Activated CD8-positive, alpha-beta T cell treated with anti-CD3 and anti-CD28 coated beads for 36 hours (primary cell): ENCODE measurements at places on chromosomes 12 and 14. TPM values are rescaled to one million over a fixed set of nuclear protein-coding genes. Genes with fewer than 3 reads are reported as not detected.

Gene NEUROD4
- total RNA-seq, result not detected

Gene SPRYD4
- 3.2 TPM for total RNA-seq

Gene CATSPERB
- 0.60 TPM for total RNA-seq

Gene TCL1B
- total RNA-seq, result not detected

Gene CLEC4A
- total RNA-seq, result 2.0 TPM

DNA sequence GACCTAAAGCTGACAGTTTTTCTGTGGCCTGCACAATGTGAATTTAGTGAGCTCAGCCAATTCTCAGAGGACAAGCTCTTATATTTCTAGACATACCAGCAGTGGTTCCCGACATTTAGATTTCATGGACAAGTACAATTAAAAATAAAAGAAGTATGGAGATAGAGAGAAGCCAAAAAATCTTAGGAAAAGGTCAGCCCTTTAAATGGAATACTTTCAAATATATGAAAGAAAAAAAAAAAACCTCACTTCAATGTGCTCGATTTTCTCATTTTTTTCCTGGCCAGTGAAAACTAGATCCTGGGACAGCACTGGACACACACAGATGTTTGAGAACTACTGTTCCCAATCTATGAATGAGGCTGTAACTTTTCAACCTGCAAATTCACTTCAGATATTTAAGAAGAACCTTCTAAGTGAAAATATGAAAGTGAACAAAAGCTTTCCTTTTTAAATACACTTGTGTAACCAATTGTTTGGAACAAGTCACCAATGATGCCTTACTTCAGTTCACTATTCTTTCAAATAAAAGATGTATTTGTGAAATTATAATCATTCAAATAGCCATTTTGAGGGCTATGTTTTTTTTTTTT lies 109.4 kb downstream of the SLC38A1 start:
- H3K27ac ChIP-seq, result no peak overlapping the region
- no peaks in the 10 kb centered on the region for H3K27me3 ChIP-seq

DNA sequence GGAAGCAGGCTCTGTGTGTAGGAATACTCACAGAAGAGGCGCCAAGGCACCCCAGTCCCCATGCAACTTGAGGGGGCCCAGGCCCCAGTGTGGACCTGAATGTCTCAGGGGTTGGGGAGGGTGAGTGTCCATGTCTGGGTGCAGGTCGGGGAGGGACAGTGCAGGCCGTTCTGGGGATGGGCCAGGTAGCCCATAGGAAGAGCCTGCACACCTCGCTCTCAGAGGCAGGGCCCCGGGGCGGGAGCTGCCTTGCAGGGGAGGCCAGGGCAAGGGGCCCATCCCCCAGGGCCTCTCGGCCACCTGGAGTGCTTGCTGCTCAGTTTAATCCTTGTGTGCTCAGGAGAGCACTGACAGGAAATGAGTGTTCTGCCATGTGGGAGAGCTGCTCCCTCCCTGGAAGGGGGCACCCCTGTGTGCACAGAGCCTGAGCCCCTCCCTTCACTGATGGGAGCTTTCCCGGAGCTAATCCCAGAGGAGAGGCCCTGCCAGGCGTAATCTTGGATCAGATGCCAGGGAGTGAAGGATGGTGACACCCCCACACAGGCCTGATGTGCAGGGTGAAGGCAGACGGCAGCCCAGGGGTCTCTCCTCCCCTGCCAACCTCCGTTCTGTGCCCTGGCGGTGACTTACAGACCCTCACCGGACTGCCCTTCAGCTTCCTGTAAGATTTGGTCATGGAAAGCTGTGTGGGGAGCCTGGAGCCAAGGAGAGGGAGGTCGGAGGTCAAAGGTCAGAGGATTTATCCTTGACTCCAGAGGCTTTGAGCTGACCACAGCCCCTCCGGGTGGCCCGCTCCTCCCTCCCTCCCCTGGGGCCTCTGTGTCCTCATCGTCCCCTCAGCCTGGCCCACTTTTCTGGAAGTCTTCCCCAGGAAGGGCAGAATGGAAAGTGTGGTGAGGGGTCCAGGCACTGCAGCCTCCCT lies 24.4 kb upstream of the FBRSL1 start:
- H3K27ac ChIP-seq, result no peak overlapping the region
- no peaks in the 10 kb centered on the region for H3K36me3 ChIP-seq
- no peak for DNase-seq
- no peaks in the 10 kb centered on the region for H3K27me3 ChIP-seq
- peaks cover 23% of the 10 kb centered on the region for H3K4me1 ChIP-seq

DNA sequence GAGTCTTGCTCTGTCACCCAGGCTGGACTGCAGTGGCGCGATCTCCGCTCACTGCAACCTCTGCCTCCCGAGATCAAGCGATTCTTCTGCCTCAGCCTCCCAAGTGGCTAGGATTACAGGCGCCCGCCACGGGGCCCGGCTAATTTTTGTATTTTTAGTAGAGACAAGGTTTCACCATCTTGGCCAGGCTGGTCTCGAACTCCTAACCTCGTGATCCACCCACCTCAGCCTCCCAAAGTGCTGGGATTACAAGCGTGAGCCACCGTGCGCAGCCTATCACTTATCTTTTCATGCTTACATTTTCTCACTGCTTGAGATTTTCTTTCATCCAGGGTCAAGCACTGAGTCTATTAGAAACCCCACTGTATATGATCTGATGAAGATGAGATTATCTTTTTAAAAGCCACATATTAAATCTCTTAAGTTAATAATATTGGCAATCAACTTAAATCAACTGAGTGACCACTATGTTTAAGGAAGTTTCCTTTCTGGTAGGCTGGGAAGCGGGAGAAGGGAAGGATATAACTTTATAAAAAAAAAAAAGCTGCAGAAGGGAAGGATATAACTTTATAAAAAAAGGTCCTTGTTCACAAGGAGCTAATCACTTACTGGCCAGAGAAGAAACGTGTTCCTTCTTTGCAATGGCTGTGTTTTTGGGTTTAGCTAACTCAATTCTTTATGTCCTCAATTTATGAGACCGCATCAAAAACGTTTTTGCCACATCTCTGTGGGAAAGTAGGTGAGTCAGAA lies 1.3 kb upstream of the MDM2 start:
- peak overlapping the region; percentile 49 for H3K27ac ChIP-seq
- no peaks in the 10 kb centered on the region for H3K27me3 ChIP-seq
- DNase-seq, result no peak
- peaks cover 23% of the 10 kb centered on the region for H3K4me1 ChIP-seq
- H3K4me3 ChIP-seq, result peak overlapping the region; percentile 89

DNA sequence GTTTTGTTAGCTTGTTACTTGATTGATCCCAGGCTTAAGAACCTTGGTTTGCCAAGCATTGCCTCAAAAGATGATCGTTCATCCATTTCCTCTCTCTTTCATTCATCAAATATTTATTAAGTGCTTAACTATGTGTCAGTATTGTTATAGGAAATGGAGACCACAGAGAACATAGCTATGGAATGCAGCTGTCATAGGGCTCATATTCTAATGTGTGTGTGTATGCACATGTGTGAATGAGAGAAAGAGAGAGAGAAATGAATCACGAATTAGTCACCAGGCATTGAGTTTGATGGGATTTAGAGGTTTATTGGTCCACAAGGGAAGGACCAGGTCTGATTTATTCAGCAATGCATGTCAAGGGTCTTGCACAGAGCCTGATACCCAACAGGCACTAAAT lies 71.0 kb upstream of the FBXO21 start:
- H3K27me3 ChIP-seq, result peaks cover 3% of the 10 kb centered on the region
- H3K4me3 ChIP-seq, result no peak overlapping the region
- DNase-seq, result no peak
- H3K27ac ChIP-seq, result no peak overlapping the region
- H3K36me3 ChIP-seq, result no peaks in the 10 kb centered on the region

- H3K4me1 ChIP-seq, result no peaks in the 10 kb centered on the region
- H3K36me3 ChIP-seq, result no peaks in the 10 kb centered on the region
- H3K27me3 ChIP-seq, result peaks cover 6% of the 10 kb centered on the region
- no peak for DNase-seq
Observed at GRCh38 chr12:94732367-94732990, 82.1 kb upstream of the TMCC3 start.

GRCh38 chr14:57189070-57189469 lies 79.6 kb downstream of the EXOC5 start:
- H3K4me3 ChIP-seq, result no peak overlapping the region
- H3K36me3 ChIP-seq, result no peaks in the 10 kb centered on the region
- H3K27ac ChIP-seq, result no peak overlapping the region
- no peaks in the 10 kb centered on the region for H3K4me1 ChIP-seq
- peaks cover 28% of the 10 kb centered on the region for H3K27me3 ChIP-seq

DNA sequence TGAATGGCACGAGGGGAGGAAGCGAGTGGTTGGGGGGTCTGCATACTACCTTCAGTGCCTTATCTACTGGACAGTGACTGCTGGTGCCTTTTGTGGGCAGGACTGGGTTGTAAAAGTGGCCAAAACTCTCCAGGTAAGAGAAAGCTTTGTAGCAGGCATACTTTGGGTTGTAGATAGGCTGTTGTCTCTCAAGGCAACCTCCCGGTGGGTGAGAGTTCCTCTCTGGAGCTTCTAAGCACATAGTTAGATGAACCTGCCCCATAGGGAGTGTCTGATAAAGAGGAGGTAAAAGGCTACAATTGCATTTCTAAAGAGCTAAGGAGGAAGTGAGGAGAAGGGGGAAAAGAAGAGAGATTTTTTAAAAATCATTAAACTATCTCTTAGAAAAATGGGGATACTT lies 4.2 kb upstream of the DAD1 start:
- H3K4me1 ChIP-seq, result peaks cover 27% of the 10 kb centered on the region
- no peak overlapping the region for H3K4me3 ChIP-seq
- peaks cover 3% of the 10 kb centered on the region for H3K36me3 ChIP-seq
- DNase-seq, result no peak
- H3K27ac ChIP-seq, result no peak overlapping the region
- peaks cover 1% of the 10 kb centered on the region for H3K27me3 ChIP-seq

- no peak overlapping the region for H3K4me3 ChIP-seq
- DNase-seq, result peak; percentile 26
- H3K36me3 ChIP-seq, result peaks cover 54% of the 10 kb centered on the region
- peak overlapping the region; percentile 47 for H3K27ac ChIP-seq
- peaks cover 66% of the 10 kb centered on the region for H3K4me1 ChIP-seq
Observed at GRCh38 chr14:90406384-90406798, 9.6 kb downstream of the CALM1 start.

DNA sequence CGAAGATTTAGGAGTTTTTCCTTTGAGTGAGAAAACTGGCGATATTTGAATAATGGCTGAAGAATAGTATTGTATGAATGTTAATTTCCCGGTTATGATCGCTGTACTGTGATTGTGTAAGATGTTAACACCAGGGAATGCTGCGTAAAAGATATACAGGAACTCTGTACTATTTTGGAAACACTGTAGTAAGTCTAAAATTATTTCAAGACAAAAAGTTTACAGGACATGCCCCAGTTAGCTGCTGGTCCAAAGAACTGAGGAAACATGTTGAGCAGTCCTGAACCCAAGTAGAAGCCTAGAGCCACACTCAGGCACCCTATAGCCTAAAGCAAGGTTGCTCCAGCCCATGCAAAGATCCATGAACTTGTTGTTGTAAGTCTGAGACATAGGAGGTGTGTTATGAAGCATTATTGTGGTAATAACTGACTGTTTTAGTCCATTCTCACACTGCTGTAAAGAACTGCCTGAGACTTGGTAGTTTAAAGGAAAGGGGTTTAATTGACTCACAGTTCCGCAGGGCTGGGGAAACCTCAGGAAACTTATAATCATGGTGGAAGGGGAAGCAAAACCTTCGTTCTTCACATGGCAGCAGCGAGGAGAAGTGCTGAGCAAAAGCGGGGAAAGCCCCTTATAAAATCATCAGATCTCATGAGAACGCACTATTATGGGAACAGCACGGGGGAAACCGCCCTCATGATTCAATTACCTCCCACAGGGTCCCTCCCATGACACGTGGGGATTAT lies 99.8 kb upstream of the RESF1 start:
- peaks cover 20% of the 10 kb centered on the region for H3K4me1 ChIP-seq
- H3K27me3 ChIP-seq, result no peaks in the 10 kb centered on the region
- no peak overlapping the region for H3K4me3 ChIP-seq
- peak overlapping the region; percentile 28 for H3K27ac ChIP-seq
- peaks cover 3% of the 10 kb centered on the region for H3K36me3 ChIP-seq

- H3K36me3 ChIP-seq, result no peaks in the 10 kb centered on the region
- H3K4me3 ChIP-seq, result no peak overlapping the region
- no peaks in the 10 kb centered on the region for H3K4me1 ChIP-seq
- no peaks in the 10 kb centered on the region for H3K27me3 ChIP-seq
- no peak overlapping the region for H3K27ac ChIP-seq
Observed at GRCh38 chr14:85597701-85598100, 67.8 kb downstream of the FLRT2 start.

DNA sequence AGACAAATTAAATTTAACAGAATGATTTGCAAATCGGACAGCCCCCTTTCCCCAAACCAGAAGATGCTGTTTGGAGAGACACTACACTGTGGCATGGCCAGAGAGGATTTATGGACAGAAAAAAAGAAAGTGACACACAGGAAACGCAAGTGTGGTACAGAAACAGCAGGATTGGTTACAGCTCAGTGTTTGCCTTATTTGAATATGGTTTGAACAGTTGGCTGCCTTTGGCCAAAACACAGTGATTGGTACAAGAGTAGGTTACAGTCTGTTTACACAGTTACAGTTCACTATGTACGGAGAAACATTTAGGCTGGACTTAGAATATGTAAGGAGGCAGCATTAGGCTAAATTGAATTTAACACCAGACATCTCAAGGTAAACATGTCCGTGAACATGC lies 335.3 kb downstream of the NPAS3 start:
- H3K4me3 ChIP-seq, result no peak overlapping the region
- no peaks in the 10 kb centered on the region for H3K4me1 ChIP-seq
- no peak overlapping the region for H3K27ac ChIP-seq
- H3K27me3 ChIP-seq, result no peaks in the 10 kb centered on the region
- no peak for DNase-seq
- H3K36me3 ChIP-seq, result no peaks in the 10 kb centered on the region

GRCh38 chr14:75522224-75522982 lies at the start of gene BATF:
BATF (plus strand) TSS chr14:75522469; CDS start chr14:75522683, 214 bp downstream.
- H3K4me1 ChIP-seq, result peaks cover 59% of the 10 kb centered on the region
- H3K27ac ChIP-seq, result peak within 1 kb of the TSS; percentile 98
- peaks cover 41% of the 10 kb centered on the region for H3K36me3 ChIP-seq
- H3K4me3 ChIP-seq, result peak within 1 kb of the TSS; percentile 90

DNA sequence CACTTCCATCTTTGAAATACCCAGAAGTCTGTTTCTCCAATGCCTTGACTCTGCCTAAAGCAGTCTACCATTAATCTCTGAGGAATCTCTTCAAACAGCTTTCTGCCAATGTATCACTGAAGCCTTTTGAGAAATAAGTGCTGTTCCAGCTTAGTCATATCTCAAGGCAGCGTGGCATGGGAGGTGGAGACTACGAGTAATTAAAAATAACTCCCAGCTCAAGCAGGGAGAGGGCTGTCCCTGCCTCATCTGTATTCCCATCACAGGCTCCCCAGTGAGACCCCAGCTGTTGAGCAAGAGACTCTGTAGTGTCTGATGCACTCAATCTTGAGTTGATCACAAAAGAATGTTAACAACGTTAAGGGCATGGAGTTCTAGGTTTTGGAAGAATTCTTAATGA lies 700.6 kb downstream of the DIO2 start:
- no peaks in the 10 kb centered on the region for H3K4me1 ChIP-seq
- H3K27ac ChIP-seq, result no peak overlapping the region
